ENCODE measurements at places on chromosomes 5 and 9. TPM values are rescaled to one million over a fixed set of nuclear protein-coding genes. Genes with fewer than 3 reads are reported as not detected.

GRCh38 chr9:109972026-109972882 lies 192.3 kb downstream of the PALM2AKAP2 start:
- peaks cover 83% of the 10 kb centered on the region for H3K4me1 ChIP-seq
- no peak for DNase-seq
- H3K36me3 ChIP-seq, result no peaks in the 10 kb centered on the region
- H3K27ac ChIP-seq, result no peak overlapping the region
- no peaks in the 10 kb centered on the region for H3K27me3 ChIP-seq

DNA sequence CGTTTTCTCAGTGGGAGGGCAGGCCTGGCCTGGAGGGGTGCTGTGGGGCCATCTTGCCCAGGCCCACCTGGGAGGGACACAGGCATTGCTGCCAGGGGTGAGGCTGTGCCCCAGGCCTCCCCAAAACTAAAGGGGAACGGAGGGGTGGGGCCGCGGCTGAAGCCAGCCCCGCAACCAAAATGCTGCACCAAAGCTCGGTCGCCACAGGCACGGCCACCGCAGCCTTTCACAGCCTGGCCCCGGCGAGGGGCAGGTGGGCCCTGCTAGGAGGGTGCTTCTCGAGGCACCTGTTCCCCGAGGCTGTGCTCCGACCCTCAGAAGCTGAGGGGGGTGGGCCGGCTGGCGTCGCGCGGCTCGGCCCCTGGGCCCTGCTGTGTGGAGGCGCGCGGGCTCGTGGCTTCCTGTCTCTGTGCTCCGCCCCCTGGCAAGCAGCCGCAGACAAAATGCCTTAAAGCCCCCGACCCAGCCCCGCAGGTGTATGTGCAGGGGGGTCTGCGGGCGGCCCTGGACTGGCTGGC lies 57.6 kb downstream of the JAK2 start:
- H3K27ac ChIP-seq, result no peak overlapping the region
- H3K27me3 ChIP-seq, result no peaks in the 10 kb centered on the region
- H3K36me3 ChIP-seq, result peaks cover 59% of the 10 kb centered on the region

- H3K36me3 ChIP-seq, result no peaks in the 10 kb centered on the region
- no peaks in the 10 kb centered on the region for H3K4me1 ChIP-seq
Measured at GRCh38 chr5:14257995-14258403, 114.9 kb downstream of the TRIO start.

DNA sequence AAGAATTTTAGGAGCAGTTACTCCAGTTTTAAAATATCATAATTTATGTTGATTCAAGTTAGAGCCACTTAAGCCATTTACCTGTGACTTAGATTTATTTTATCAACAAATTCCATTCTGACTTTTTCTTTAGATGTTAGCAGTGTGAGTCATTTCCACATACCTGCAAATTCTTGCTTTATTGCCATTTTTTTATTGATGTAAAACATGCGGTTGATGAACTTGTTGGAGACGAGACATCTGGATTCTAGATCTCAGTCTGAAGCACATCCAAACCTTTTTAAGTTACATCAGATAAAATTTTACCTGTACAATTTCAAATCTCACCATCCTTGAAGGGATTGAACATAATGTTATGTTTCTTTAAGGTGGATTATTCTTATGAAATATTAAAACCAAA lies 240.9 kb downstream of the IRX1 start:
- no peak overlapping the region for H3K27ac ChIP-seq
- no peak overlapping the region for H3K4me3 ChIP-seq
- no peaks in the 10 kb centered on the region for H3K36me3 ChIP-seq
- no peak for DNase-seq
- no peaks in the 10 kb centered on the region for H3K4me1 ChIP-seq

The PCDH12 gene
- not detected for total RNA-seq

DNA sequence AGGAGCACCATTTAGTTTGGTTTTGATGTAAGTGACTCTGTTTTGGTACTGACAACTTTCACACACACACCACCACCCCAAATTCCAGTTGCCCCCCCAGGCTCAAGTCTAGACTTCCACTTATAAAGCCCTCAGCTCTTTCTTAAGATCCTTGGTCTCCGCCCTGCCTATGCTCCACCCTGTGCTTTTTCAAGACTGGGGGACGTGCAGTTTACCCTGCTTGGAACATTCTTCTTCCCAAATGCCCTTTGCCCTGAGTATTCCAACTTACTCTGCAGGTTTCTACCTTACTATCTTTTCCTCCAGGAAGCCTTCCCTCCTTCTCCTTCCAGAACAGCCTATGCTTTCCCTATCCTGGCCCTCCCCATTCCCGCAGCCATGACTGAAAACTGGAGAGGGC lies 1.5 kb upstream of the TRIM14 start:
- peaks cover 53% of the 10 kb centered on the region for H3K4me1 ChIP-seq
- peak overlapping the region; percentile 99 for H3K4me3 ChIP-seq
- peak overlapping the region; percentile 94 for H3K27ac ChIP-seq
- H3K36me3 ChIP-seq, result peaks cover 4% of the 10 kb centered on the region

The IARS1 gene
- 150 TPM for total RNA-seq

- H3K36me3 ChIP-seq, result no peaks in the 10 kb centered on the region
- H3K27ac ChIP-seq, result no peak overlapping the region
- H3K4me3 ChIP-seq, result no peak overlapping the region
- peaks cover 17% of the 10 kb centered on the region for H3K27me3 ChIP-seq
- no peak for DNase-seq
- H3K4me1 ChIP-seq, result no peaks in the 10 kb centered on the region
Measured at GRCh38 chr9:107732781-107733522, 243.4 kb upstream of the KLF4 start.

All from naive thymus-derived CD8-positive, alpha-beta T cell (primary cell).